ENCODE measurements at places on chromosomes 1 and 21. TPM values are rescaled to one million over a fixed set of nuclear protein-coding genes. Genes with fewer than 3 reads are reported as not detected.

PCAT6 gene
- total RNA-seq = not detected

FCN3 gene
- 36.6 TPM for total RNA-seq

- DNase-seq = no peak
- no peak overlapping the region for H3K27ac ChIP-seq
- no peaks in the 10 kb centered on the region for H3K36me3 ChIP-seq
- H3K4me3 ChIP-seq = no peak overlapping the region
- H3K4me1 ChIP-seq = no peaks in the 10 kb centered on the region
Measured at GRCh38 chr1:8809342-8809736, 8.1 kb downstream of the RERE start.

DNA sequence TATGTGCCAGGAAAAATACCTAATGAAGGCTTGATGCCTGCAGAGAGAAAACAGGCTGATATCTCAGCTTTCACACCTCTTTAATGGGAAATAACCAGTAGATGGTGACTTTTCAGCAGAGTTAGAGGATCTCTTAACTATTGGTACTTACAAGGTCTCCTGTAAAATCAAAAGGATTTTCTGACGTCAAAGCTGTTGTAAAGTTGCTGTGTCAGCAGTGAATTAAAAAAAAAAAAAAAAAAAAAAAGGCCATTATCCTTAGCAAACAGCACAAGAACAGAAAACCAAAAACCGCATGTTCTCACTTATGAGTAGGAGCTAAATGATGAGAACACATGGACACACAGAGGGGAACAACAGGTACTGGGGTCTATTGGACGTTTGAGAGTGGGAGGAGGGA is 349.1 kb downstream of the AMY1C start:
- no peaks in the 10 kb centered on the region for H3K4me1 ChIP-seq
- no peak for DNase-seq
- H3K36me3 ChIP-seq = no peaks in the 10 kb centered on the region
- no peaks in the 10 kb centered on the region for H3K27me3 ChIP-seq
- no peak overlapping the region for H3K27ac ChIP-seq

DNA sequence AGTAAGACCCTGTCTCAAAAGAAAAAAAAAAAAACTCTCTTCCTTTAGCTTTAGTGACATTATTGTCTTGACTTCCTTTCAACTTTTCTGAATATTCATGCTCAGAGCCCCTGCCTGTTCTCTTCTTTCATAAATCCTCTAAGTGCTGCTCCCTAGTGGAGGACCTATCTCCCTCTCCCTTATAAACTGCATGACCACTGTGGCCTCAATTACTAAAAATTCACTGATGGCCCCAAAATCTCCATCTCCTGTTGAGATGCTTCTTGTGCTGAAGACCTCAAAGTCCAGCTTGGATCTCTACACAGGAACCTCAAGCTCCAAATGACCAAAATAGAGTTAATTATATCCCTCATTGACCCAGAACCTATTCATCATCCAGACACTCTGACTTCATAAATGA is 7.8 kb downstream of the ITLN1 start:
- H3K4me3 ChIP-seq = no peak overlapping the region
- H3K4me1 ChIP-seq = no peaks in the 10 kb centered on the region
- H3K36me3 ChIP-seq = no peaks in the 10 kb centered on the region
- no peaks in the 10 kb centered on the region for H3K27me3 ChIP-seq
- no peak overlapping the region for H3K27ac ChIP-seq

RGS13 gene
- total RNA-seq = 1.3 TPM

DNA sequence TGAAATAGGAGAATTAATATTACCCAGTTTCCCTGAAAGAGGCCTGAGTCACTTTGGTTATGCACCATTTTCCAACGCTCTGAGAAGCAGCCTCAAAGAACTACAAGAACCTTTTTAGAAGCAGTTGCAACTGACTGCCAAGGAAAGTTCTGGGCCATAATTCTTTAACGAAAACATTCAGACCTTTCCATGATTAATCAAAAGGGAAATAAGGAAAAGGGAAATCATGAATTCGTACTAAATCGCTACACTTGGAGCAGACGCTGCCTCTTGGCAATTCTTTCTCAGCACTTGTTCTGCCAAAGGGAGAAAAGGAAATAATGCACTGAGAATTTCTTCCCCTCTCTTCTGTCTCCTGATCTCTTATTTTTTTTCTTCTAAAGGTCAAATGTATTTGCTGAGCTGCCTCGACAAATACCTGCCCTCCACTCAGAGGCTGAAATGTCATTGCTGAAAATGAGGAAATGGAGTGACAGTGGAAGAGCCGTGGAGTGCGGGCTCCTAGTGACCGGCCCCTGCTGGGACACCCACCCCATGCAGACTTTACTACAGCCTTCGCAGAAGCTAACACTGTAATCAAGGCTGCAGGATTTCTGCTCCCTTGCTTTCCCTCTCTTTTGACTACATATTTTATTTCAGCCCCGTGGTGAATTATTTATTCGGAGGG is 67.9 kb upstream of the GALNT2 start:
- H3K36me3 ChIP-seq = no peaks in the 10 kb centered on the region
- H3K4me3 ChIP-seq = no peak overlapping the region
- H3K27me3 ChIP-seq = peaks cover 3% of the 10 kb centered on the region
- DNase-seq = no peak
- peaks cover 2% of the 10 kb centered on the region for H3K4me1 ChIP-seq
- H3K27ac ChIP-seq = no peak overlapping the region

DNA sequence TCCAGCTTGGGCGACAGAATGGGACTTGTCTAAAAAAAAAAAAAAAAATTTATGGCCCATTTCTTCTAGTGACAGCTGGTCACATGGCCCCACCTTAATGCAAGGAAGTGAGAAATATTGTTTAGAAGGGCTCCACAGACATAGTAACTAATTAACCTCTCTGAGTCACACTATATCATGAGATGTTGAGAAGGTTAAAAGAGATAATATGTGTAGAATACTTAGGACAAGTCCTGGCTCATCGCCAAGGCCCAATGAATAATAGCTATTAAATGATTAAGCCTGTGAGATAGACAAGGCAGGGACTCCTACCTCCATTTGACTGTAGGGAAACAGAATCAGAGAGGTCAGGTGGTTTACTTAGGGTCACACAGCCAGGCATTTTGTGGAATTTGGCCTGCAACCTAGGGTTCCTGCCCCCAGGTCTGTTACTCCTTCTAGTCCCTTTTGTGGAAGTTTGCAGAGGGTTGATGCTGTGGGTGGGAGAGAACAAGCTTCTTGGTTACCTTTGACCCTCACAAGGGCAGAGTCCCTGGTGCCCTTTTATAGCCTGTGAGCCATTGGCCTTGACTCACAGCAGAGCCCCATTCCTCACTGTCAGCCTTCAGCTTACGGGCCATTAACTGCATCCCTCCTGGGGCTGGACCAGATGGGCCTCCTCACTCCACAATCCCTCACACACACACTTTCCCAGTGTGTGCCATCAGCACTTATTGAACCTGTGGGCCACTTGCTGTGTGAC is 48.5 kb downstream of the OPRD1 start:
- H3K27ac ChIP-seq = no peak overlapping the region
- no peak overlapping the region for H3K4me3 ChIP-seq
- no peak for DNase-seq

DNA sequence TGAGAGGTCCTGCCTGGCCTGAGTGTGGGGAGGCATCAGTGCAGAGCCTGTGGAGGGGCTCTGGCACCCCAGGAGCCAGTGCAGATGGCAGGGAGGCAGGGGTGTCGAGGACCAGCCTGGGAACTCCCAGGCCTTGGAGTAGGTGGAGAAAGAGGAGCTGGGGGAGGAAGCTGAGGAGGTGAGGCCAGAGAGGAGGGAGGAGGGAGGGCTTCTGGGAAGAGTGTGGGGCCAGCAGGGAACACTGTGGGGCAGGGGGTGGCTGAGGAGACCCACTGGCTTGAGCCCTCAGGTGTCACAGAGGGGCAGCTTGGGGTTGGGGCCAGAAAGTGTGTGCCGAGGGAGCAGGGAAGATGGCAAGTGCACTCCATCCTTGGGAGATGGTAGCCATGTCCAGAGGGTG is 3.8 kb downstream of the COQ8A start:
- H3K4me1 ChIP-seq = peaks cover 20% of the 10 kb centered on the region
- H3K4me3 ChIP-seq = no peak overlapping the region
- no peaks in the 10 kb centered on the region for H3K27me3 ChIP-seq

DNA sequence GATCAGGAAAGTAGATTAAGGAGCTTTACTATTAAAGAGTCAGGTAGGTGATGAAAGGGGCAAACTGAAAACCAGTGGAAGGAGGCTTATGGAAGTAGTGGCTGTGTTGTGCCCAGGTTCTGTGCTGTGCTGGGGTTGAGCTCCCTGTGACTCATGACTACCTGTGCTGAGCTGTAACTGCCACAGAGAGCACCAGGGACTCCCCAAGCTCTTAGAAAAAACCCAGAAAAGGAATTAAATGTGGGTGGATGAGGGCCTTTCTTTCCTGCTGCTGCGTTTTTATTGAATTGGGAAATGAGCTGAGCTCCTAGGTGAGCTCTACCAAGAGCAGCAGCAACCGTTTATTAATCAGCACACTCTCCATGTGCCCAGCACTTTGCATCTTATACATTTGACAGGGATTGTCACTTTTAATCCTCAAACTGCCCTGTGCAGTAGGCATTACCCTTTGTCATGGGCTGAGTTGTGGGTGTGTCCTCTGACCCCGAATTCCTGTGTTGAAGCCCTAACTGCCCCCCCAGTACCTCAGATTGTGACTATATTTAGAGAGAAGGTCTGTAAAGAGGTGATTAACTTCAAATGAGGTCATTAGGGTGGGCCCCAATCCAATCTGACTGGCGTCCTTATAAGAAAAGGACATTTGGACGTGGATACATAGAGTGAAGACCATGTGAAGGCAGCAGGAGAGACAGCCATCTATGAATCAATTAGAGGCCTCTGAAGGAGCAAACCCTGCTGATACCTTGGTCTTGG is 65.4 kb downstream of the AK4 start:
- no peaks in the 10 kb centered on the region for H3K4me1 ChIP-seq
- H3K27ac ChIP-seq = no peak overlapping the region
- no peak overlapping the region for H3K4me3 ChIP-seq
- DNase-seq = no peak
- H3K27me3 ChIP-seq = no peaks in the 10 kb centered on the region

GRCh38 chr1:119440721-119441307 is 25.9 kb downstream of the HSD3B2 start:
- H3K4me1 ChIP-seq = no peaks in the 10 kb centered on the region
- H3K27ac ChIP-seq = no peak overlapping the region
- H3K36me3 ChIP-seq = no peaks in the 10 kb centered on the region
- DNase-seq = no peak
- no peaks in the 10 kb centered on the region for H3K27me3 ChIP-seq
- no peak overlapping the region for H3K4me3 ChIP-seq

DNA sequence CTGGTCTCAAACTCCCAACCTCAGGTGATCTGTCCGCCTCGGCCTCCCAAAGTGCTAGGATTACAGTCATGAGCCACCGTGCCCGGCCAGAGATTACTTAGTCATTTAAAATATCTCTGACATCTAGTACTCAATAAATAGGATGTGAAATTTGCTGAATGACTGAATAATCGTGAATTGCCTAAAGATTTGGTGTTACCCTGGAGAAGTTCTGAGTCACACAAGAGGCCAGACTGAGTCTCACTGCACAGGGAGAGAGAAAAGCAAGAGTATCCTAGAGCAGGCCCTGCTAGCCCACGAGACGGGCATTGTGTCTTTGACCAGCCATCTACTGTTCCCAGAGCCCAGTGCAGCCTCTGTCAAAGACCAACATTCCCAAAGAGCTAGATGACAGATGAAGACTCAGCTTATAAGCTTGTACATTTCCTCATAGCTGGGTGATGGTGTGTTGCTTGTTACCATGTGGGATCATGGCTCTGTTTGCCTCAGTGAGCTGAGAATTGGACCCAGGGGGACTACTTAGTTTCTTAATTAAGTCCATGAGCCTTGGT is 5.6 kb upstream of the EIF4G3 start:
- H3K27me3 ChIP-seq = no peaks in the 10 kb centered on the region
- no peak for DNase-seq
- no peaks in the 10 kb centered on the region for H3K36me3 ChIP-seq
- no peak overlapping the region for H3K4me3 ChIP-seq

ZNF593OS gene
- not detected for total RNA-seq

DNA sequence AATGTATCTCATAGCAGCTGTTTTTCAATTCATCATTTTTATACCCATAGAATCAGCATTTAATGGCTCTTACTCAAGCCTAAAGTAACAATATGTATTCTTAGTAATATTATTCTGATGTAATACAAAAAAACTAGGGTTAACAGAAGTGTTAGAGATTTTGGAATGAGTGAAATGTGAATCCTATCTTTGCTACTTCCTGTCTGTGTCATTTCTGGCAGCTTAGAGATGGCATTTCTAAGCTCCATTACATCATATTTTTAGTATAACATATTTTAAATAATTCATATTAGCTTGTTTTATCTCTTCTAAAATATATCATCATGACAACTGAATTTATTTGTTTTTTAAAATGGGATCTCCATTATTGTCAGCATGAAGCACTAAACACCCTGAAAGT is 90.2 kb downstream of the LRRC7 start:
- H3K27ac ChIP-seq = no peak overlapping the region
- H3K4me3 ChIP-seq = no peak overlapping the region
- H3K27me3 ChIP-seq = no peaks in the 10 kb centered on the region
- no peaks in the 10 kb centered on the region for H3K36me3 ChIP-seq
- no peak for DNase-seq

- H3K27me3 ChIP-seq = no peaks in the 10 kb centered on the region
- DNase-seq = no peak
- no peaks in the 10 kb centered on the region for H3K36me3 ChIP-seq
- H3K4me1 ChIP-seq = no peaks in the 10 kb centered on the region
- peak overlapping the region; percentile 78 for H3K27ac ChIP-seq
Measured at GRCh38 chr1:26083208-26083607, 15.8 kb upstream of the TRIM63 start.

PODN gene
- 12.9 TPM for total RNA-seq

DNA sequence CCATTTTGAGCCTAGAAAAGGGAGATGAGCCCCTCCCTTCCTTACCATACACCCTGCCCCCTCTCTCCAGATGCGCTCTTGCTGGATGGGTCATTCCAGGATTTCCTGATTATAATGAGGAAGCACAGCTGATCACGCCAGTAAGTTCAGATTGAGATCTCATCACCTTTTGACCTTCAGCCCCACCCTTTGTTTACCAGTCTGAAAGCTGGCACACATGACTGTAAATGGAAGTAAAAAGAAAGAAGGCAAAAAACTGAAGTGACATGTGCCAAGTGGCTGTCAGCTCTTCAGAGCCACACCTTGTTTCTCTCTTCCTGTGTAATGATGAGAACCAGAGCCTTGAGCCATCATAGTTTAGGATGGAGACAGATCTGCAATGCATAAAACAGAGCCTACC is 27.9 kb downstream of the S1PR1 start:
- H3K4me3 ChIP-seq = no peak overlapping the region
- H3K27ac ChIP-seq = no peak overlapping the region

GRCh38 chr1:154813846-154814505 is 56.1 kb downstream of the KCNN3 start:
- H3K36me3 ChIP-seq = no peaks in the 10 kb centered on the region
- no peak overlapping the region for H3K27ac ChIP-seq
- no peaks in the 10 kb centered on the region for H3K27me3 ChIP-seq

DNA sequence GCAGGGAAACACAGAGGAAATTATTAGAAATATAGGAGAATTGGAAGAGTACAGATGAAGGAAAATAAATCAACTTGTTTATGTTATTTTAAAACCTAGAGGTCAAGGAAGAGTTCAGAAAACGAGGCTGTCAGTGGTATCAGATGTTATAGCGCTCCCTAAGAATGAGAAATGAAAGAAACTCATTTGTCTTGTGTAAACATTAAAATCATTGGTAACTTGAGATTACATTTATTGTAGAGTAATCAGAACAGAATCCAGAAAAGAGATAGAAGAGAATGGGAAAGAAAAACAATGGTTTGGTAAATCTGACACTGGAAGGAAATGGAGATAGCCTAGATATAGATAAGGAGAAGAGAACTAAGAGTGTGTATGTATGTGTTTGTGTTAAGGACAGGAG is 106.4 kb downstream of the ATF6 start:
- H3K4me1 ChIP-seq = no peaks in the 10 kb centered on the region
- H3K27ac ChIP-seq = no peak overlapping the region

Measured in lung (tissue), 17 donors.